ENCODE measurements at places on chromosomes 7 and 10.

DNA sequence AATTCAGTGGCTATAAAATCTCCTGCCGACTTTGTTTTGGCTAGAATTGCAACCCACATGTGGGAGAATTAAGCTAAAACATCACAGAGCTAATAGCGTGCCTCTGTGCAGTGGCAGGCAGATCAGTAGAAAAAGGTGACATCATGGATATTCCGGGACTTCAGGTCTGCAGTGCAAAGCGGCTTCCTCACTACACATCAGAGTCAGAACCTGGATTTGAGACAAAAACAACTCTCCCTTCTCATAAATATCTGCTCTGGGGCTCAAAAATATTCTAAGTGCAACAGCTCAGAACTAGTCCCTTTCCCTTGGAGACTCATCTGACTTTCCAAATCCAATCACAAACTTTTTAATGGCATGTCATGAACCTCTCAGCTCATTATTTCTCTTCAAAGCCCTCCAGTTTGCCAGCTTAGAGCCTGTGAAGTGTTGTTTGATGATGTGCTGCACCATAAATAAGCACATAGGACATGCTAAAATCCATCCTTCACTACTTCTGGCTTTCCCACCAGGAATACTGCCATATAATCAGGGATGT is 337.1 kb downstream of the RNLS start:
- DNase-seq: no peak

- DNase-seq: peak; percentile 68
Observed at GRCh38 chr10:52609626-52610240, 162.9 kb downstream of the MBL2 start.

- DNase-seq: no peak
Observed at GRCh38 chr7:121151774-121152221, 163.3 kb downstream of the CPED1 start.

DNA sequence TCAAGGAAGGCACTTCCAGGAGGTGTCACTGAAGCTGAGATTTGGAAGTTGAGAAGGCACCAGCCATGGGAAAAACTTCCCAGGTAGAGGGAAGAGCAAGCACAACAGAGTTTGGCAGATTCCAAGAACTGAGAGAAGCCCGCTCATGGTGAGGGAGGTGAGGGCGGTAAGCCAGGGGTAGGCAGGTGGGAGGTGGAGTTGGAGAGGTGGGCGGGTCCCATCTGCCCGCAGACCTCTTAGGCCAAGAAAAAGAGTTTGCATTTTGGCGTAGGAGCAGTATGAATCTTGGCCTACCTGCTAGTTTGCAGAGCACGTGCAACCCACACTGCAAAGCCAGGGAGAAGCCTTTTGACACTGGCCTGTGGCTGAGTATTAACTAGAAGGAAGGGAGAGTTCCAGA is 18.8 kb downstream of the FRMPD2 start:
- no peak for DNase-seq

DNA sequence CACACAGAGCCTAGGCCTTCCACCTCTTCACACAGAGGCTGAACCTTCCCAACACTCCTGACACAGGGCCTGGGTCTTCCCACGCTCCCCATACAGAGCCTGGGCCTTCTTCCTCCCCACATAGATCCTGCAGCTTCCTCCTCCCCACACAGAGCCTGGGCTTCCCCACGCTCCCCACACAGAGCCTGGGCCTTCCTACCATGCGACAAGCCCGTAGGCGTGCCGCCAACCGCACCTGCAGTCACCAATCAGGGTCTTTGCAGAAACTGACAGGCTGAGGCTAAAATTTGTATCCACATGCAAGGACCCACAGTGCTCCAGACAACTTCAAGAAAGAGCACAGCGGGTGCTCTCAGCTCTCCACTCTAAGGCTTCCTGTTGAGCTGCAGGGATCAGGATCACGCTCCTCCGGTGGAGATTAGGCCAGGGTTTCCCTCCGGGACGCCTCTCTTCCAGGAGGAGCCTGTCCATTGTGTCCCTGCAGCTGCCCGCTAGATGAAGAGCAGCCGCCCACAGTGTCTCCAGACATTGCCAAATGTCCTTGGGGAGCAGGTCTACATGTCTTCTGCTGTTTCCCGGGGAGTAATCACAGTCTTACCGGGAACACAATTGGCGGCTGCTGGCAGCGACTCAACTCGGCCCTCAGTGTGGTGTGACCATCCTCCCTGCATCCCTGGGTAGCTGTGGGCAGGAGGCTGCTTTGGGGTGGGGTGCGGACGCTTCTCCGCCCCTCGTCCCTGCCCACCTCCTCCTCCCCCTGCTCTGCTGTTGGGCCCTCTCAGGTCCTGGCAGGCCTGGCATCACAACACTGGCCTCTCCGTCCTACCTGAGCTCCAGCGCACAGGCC is 9.7 kb downstream of the CFAP46 start:
- no peak for DNase-seq

GRCh38 chr7:106124186-106124585 is 12.1 kb upstream of the SYPL1 start:
- no peak for DNase-seq

DNA sequence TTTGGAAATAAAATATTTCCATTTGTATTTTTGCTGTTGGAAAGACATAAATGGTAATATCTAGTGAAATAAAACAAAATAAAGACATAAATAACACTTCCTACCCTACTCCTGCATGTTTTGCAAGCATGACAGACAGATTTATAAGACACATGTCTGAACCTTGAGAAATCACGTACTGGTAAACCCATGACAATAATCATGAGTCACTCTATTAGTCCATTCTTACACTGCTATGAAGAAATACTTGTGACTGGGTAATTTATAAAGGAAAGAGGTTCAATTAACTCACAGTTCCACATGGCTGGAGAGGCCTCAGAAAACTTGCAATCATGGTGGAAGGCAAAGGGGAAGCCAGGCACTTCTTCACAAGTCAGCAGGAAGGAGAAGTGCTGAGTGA is 942.2 kb downstream of the REEP3 start:
- DNase-seq: no peak

Data from kidney capillary endothelial cell (primary cell).